NCI-H1436 (cell line): ENCODE measurements at places on chromosomes 3 and 15.

DNA sequence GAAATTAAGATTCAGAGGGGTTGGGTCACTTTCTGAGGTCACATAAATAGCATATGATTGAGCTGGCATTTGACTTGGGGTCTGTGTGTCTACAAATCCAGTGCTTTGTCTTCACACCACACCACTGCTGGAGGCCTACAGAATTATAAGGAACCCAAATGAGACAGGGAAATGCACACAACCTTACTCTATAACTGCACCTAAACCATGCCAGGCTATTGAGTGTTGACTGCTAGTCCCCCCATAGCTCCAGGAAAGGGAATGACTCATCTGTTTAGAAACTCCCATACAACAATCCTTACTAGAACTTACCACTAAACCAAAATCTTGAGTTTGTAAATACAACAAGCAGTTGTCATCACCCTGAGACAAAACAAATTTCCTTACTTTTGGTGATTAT, 16.9 kb upstream of the TSC22D2 start:
- DNase-seq, result no peak

- DNase-seq, result no peak
Measured at GRCh38 chr15:72925661-72926060, 126.6 kb upstream of the NEO1 start.

DNA sequence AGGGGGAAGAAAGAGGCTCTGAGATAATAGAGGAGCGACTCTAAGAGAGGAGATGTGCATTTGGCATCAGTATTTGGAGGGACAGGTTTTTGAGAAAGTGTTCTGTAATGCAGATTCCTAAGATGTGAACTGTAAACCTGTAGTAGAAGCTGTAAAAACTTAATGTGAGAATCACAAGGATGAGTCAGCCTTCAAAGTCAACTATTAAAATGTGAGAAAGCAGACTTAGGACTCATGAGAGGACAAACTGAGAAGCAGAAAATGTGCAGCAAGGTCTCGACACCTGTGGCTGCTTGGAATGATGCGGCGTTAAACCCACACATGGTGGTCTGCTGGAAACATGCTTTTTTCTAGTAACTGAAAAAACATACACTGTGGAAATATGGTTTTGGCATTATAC, 36.0 kb downstream of the USP13 start:
- DNase-seq, result no peak

- no peak for DNase-seq
Measured at GRCh38 chr3:12518261-12519028, 26.9 kb downstream of the MKRN2OS start.

DNA sequence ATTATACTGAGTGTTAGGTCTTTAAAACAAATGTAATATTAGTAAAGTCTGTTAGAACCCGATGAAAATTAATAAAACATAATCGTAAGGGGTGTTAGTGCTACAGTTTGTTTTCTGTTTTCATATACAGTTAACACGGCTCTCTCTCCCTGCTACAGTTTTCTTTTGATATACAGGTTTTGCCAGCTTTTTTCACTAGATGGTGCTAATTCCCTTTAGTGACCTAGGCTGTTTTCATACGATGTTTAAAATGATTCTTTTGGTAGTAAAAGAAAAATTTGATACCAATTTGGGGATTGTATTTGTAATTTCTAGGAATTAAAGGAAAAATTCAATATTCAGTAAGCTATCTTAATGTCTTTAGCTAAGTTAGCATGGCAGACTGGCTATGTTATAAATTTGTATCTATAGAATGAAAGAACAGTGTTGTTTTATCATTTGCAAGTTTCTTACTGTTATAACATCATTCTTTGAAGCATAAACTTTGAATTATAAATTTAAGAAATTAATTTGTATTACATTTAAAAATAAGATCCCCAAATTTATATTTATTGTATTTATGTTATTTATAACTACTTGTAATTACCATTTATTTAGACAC, 11.5 kb downstream of the APH1B start:
- DNase-seq, result peak; percentile 41

DNA sequence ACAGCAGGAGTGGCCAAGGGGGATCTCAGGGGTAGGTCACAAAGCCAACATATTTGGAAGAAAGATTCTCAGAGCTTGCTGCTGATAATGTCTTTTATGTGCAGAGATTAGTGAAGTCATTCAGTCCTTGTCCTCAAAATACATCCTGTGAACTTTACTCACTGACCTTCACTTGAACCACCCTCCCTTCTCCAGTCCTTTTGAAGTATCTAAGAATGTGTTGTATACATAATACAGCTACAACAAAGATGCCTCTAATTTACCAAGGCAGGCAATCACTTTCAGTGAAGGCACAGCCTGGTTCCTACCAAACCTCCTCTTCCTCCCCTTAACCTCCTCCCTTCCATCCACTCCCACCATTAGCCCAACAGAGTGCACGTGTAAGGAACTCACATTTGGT, 38.3 kb downstream of the ETV5 start:
- no peak for DNase-seq

DNA sequence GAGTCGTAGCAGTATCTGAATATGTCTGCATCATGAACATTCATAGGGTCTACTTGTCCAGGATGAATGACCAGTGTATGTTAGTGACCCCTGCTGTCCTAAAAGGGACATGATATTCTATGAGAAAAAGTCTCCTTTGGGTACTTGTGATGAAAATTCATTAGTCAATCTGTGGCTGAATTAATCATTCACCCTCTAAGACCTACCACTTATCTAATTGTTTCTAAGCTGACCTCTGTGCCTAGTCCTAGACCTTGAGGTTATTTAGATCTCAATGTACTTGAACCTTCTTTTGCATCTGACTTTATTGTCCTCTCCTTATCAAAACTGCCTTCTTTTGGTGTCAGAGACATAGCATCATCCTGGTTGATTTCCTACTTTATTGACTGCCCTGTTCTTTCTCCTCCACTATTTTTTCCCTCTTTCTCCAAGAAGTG, 799.3 kb downstream of the DIPK2A start:
- no peak for DNase-seq

- DNase-seq, result no peak
Measured at GRCh38 chr15:61008915-61009314, 220.2 kb downstream of the RORA start.

DNA sequence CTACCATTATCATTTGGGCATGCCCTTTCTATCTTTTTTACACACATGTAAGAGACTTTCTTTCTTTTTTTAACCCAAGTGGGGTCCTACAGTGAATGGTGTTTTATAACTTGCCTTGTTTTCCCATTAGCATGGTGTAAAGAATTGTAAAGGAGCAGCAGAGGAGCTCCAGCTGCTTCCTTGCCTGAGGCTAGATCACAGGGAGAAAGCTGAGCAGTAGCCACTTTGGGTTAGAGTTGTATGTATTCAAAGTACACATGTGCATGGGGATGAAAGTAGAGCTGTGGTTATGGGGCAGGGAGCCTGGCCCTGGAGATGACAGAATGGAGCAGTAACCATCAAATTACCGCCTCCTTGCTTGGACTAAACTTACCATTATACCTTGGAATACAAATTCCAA, 231.1 kb upstream of the PDZRN3 start:
- no peak for DNase-seq

- no peak for DNase-seq
Measured at GRCh38 chr3:86740751-86741150, 250.2 kb downstream of the VGLL3 start.

DNA sequence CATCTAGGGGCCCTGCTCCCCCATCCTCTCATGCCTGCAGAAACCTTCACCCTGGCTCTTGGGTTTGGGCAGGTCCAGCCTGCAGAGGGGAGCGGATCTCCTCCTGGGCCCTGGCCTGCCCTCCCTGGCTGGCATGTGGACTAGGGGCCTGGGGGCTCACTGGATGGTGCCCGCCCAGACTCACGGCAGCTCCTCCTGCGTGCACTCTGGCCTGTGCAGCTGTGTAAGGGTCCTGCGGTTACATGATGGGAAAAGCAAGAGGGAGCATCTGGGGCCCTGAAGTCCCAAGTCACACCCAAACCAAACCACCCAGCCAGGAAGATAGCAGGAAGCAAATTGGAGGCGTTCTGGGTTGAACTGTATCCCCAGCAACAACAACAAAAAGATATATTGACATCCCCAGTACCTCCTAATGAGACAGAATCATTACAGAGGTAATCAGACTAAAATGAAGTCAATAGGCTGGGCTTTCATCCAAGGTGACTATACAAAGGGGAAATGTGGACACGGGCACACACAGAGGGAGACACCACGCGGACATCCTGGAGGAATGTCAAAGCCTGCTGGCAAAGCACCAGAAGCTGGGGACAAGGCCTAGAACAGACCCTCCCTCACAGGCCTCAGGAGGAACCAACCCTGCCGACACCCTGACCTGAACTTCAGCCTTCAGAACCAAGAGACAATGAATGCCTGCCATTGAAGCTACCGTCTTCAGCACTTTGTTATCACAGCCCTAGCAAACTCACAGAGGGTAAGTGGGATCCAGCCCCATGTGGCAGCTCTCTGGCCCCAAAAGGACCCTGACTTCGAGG, 10.4 kb upstream of the CLK3 start:
- DNase-seq, result no peak

DNA sequence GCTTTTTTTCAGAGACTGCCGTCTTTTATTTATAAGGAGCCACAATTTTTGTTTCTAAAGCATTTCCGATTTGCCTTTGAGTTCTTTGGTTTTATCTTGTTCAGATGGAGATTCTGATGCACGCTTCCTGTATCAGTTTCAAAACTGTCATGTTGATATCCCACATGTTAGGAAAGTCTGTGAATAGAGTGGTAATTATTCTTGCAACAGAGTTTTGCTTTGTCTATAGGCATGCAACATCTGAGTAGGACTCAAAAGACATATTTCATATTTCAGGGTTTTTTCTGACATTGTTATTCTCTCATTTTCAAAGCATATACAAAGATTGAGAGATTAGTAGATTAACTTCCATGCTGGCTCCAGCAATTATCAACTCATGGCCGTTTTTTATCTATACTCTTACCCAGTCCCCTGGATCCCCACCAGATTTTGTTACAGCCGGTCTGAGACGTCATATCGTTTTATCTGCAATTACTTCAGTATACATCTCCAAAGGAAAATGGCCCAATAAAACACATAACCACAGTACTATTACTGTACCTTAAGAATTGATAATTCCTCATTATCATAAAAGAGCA, 22.4 kb downstream of the PAQR5 start:
- DNase-seq, result no peak

DNA sequence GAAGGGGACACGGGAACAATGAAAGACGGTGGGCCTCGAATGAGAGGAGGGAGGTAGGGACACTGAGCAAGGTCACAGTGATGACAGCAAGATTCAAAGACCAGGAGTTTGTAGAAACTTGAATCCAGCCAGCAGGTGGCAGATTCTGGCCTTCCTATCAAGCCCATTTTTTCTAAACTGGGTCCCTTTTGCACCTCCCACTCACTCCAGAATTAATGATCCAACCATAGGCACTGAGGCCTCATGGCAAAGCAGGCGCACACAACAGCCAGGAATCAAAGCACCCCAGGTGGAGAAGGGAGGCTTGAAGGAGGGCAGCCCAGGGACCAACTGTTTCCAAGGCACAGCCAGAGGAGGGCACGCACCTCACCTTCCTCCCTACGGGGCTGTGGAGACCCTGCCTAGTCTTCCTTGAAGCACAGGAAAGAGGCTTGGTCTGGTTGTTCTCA, 90.2 kb downstream of the ANP32A start:
- DNase-seq, result peak; percentile 30

- DNase-seq, result no peak
Measured at GRCh38 chr3:100299016-100299415, 35.5 kb upstream of the NIT2 start.

DNA sequence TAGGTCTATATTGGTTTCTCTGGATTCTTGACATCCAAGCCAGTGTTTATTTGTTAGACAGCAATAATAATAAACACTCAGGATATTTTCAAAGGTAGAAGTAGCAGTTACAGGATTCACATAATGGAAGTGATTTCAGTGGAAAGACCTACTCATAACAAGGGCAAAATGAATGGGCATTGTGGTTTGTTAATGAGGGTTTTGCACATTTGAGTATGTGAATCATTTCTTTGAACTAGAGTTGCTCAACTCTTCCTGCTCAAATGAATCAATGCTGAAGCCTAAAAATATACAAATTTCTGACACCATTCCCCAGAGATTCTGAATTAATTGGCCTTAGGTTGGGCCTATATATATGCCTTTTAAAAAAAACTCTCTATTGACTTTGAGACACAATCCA, 4.1 kb upstream of the COL6A5 start:
- DNase-seq, result no peak

- no peak for DNase-seq
Measured at GRCh38 chr3:13850161-13850945, 29.5 kb downstream of the WNT7A start.

GRCh38 chr3:106943071-106943470, 434.2 kb upstream of the CCDC54 start:
- no peak for DNase-seq

DNA sequence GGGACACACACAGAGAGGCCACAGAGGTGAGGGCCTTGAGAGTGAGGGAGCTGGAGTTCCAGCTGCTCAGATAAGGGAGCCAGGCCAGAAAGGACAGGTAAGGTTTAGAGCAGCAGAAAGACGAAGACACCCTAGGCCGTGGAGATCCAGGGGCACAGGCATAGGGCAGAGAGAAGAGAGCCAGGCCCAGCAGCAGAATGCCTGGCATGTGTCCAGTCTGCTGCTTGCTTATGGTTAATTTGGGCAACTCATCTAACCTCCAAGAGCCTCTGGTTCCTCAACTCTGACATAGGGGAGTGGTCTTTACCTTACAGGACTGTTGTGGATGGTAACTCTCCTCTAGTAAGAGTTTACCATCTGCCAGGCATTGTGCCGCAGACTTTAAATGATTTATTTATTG, 35.9 kb downstream of the STARD5 start:
- no peak for DNase-seq

DNA sequence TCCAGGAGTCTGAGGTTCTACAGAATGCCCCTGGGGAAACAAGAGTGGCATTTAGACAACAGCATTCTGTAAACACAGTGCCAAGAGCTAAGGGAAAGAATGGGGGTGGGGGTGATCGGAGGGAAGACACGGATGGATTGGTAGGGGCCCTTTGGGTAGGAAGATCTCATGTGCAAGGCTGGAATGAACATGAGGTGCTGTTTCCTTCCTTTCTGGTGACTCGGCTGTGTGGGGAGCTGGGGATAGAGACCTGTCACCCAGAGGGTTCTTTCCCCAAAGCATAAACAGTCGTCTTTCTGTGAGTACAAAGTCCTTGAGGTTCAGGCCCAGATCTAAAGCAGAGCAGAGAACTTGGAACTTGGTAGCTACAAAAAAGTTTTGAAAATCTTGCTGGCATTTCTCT, 11.7 kb downstream of the TPM1 start:
- no peak for DNase-seq

- DNase-seq, result peak; percentile 31
Measured at GRCh38 chr3:186255703-186256331, 106.2 kb downstream of the DGKG start.

DNA sequence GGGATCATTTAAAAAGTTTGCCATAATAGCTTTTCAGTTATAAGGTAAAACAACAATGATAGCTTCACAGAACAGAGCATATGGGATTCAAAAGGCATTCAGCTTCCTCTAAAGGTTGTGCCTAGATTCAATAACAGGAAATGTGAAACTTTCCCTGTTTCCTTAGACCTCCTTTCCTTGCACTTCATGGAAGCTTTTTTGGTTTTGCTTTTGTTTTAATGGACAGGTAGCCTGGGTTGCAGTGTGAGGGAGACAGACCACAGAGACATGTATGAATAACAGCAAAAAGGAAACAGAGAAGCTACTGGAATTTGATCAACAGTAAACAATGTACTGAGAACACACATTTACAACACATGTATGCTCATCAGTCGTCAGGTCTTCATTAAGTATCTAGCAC, 2.3 kb upstream of the TNFAIP8L3 start:
- DNase-seq, result no peak
